Stimulated activated CD4-positive, alpha-beta T cell treated with anti-CD3 and anti-CD28 coated beads, Interleukin-1b, Interleukin-23, amount 100 ng/mL, for 24 hours (primary cell): ENCODE measurements at places on chromosomes 2 and 18.

DNA sequence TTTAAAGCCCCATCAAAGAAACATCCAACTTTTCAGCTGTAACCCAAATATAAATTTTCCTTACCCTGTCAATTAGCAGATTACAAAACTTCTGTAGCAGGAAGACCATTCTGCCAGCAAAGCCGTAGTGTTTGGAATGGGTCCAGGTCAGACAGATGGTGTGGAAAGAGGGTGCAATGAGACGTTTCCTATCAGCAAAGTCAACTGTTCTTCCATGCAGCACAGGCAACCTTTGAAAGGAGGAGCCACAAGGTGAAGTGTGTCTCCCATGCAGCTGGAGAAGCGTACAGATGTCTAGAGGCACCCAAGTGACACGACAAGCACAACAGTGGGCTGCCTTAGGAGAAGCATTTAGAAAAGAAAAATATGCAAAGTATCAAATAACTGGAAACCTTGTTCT lies 83.7 kb downstream of the SP3 start:
- no peak for DNase-seq

DNA sequence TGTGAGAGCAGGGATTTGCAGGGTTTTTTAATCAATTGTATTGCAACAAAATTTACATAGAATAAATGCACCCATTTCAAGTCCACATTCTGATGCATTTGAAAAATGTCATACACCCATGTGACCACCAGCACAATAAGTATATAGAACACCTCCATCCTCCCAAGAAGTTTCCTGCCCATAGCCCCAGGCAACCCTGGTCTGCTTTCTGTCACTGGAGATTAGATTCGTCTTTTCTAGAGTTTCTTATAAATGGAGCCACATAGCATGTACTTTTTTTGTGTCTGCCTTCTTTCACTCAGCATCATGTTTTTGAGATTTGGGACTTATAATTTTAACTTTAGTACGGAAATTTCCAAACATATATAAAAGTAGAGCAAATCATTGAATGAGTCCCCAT lies 127.2 kb upstream of the EPAS1 start:
- no peak for DNase-seq

DNA sequence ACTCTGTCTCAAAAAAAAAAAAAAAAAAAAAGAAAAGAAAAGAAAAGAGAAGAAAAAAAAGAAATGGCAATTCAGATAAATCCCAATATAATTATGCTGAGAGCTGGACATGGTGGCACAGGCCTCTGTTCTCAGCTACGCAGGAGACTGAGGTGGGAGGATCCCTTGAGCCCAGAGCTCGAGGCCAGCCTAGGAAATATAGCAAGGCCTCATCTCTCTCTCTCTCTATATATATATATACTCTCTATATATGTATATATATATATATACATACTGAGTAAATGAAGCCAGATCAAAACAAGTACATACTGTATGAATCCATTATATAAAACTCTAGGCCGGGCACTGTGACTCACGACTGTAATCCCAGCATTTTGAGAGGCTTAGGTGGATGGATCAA lies 30.6 kb upstream of the MYCN start:
- DNase-seq, result no peak

GRCh38 chr2:42046819-42047487 lies 868 bp upstream of the PKDCC start:
- no peak for DNase-seq

DNA sequence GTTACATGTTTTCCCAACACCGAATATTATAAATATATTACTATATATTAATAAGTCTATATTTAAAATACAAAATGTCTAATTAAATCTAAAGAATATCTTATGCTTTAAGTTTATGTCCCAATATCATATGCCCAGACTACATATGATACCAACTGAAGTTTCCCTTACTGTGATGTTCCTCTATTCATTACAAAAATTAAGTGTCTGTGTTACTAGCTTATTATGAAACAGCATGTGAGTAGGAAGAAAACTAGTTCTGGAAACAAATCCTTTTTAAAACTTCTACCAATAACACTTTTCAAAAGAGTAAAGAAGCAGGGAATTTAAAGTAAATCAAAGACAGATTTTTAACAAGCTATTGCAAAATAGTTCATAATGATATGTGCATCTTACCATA lies 17.8 kb downstream of the HNRNPLL start:
- no peak for DNase-seq

DNA sequence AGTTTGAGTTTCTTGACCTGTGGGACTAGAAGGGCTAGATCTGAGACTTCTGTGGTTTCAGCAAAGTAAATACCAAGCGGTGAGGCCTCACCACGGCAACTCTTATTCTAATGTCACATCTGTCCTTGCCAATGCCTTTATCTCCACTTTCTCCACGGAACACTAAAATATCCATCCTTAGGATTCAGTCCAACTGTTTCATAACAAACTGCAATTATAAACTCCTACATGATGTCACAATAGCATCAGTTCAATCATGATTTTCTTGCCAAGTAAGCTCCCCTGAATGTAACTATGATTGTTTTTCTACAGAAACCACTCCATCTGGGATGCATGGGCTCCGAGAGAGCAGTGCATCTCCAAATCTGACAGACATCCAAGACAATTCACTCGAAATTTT lies 79.6 kb downstream of the LRATD1 start:
- DNase-seq, result no peak

GRCh38 chr18:38221476-38222100 lies 656.0 kb upstream of the CELF4 start:
- DNase-seq, result no peak

GRCh38 chr2:234469251-234469845 lies 27.5 kb downstream of the ARL4C start:
- DNase-seq, result no peak

- no peak for DNase-seq
Measured at GRCh38 chr2:63399156-63399555, 189.1 kb downstream of the WDPCP start.

- DNase-seq, result no peak
Measured at GRCh38 chr2:177254433-177255226, 9.9 kb downstream of the NFE2L2 start.

- no peak for DNase-seq
Measured at GRCh38 chr2:58073008-58073407, 26.4 kb downstream of the VRK2 start.

DNA sequence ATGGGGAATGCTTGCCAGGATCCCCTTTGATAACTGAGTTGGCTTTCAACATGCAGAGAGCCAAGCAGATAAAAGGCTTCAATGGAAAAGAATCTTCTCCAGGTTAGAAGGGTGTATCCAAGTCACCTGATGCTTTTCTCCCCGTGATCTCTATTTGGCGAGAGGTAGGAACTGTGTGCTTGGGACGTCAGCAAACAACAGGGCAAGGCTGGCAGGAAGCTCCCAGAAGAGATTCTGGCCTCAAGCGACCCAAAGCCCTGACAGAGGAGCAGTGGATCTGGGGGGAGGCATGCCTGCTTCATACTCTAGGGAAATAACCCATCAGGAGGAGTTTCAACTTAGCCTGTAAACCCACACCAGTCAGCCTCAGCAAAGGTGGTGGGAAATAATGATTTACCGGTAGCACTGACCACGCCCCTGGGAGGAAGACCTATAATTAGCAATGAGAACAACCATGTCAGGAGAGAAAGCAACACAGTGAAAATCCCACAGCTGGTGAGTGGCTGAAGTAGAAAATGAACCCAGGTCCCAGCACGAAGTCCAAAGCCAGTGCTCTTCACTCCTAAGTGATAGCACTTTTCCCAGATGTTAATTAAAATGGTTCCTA lies 76.3 kb upstream of the SEC11C start:
- DNase-seq, result no peak

- no peak for DNase-seq
Measured at GRCh38 chr2:12806549-12807242, 90.0 kb downstream of the TRIB2 start.

- DNase-seq, result no peak
Measured at GRCh38 chr18:27713037-27713737, 463.7 kb downstream of the CDH2 start.

GRCh38 chr2:201021914-201022313 lies 49.6 kb downstream of the HYCC2 start:
- no peak for DNase-seq

GRCh38 chr18:31825772-31826171 lies 65.1 kb upstream of the SLC25A52 start:
- DNase-seq, result no peak

- no peak for DNase-seq
Measured at GRCh38 chr2:12032398-12032797, 286.0 kb downstream of the LPIN1 start.

- DNase-seq, result no peak
Measured at GRCh38 chr2:223865907-223866508, 28.6 kb upstream of the AP1S3 start.

DNA sequence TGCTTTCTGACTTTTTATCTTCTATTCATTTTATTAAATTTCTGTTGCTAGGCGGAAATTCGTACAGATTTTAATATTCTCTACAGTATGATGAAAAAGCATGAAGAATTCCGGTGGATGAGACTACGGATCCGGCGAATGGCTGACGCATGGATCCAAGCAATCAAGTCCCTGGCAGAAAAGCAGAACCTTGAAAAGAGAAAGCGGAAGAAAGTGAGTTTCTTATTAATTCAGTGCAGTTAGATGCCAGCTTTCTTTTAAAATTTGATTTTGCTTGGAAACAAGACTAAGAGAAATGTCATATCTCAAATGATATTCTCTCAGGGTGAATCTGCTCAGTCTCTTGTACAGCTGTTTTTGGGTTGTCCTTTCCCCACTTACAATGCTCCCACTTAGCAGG lies 84.3 kb downstream of the MGAT5 start:
- DNase-seq, result no peak

DNA sequence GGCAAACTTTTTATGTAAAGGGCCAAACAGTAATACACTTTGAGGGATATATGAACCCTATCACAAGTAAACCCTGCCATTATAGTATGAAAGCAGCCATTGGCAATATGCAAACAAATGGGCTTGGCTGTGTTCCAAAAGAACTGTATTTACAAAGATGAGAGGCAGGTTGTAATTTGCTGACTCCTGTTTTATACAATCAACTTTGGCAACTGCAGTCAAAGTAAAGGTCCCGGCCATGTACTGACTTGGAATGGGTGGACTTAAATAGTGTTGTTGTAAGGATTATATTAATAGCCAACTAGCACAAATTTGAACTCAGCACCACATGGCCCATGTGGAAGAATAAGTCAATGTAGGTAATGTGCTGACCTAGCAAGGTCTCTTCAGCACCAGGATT lies 223.4 kb downstream of the WDPCP start:
- DNase-seq, result no peak

DNA sequence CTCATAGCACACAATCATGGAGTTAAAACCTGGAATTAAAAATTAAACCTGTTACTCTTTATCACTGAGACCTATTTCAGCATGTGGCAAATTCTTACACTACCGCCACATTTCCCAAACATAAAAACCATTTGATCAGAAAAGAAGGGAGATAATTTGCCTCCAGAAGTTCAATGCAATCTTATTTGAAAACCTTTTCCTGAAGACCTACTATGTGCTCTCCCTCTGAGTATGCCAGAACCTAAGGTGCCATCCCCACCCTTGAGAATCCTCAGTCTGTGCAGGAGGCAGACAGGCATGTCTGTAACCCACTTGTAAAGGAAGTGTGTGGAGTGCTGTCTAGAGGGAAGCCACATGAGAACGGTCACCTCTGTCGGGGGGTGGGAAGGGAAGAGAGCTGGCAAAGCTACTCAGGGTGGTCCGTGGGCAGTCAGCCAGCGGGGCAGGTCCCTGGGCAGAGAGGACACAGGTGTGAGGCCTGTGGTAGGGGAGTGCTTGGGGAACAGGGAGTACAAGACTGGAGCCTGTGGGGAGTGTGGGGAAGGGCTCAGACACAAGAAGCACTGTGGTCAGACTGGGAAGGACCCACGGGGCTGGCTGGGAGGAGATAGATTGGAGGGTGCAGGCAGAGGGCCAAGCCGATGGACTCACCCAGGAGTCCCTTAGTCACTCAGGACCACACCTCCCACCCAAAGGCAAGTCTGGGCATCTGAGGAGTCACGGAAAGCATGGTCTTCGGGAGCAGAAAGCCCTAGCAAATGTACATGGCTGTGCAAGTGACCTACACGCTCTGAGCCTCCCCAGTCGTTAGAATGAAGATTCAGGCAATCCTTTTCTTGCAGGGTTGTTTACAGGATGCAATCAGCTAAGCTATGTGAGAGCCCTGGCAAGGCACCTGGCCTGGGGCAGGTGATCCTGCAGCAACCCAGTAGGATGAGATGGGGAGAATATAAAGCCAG lies 22.8 kb downstream of the CRACDL start:
- no peak for DNase-seq

GRCh38 chr2:154623819-154624218 lies 74.7 kb upstream of the KCNJ3 start:
- DNase-seq, result no peak

- no peak for DNase-seq
Measured at GRCh38 chr2:202088777-202089176, 15.7 kb downstream of the KIAA2012 start.

- DNase-seq, result no peak
Measured at GRCh38 chr2:126932966-126933710, 34.4 kb downstream of the TEX51 start.

GRCh38 chr2:1862608-1863280 lies 118.4 kb upstream of the PXDN start:
- no peak for DNase-seq

DNA sequence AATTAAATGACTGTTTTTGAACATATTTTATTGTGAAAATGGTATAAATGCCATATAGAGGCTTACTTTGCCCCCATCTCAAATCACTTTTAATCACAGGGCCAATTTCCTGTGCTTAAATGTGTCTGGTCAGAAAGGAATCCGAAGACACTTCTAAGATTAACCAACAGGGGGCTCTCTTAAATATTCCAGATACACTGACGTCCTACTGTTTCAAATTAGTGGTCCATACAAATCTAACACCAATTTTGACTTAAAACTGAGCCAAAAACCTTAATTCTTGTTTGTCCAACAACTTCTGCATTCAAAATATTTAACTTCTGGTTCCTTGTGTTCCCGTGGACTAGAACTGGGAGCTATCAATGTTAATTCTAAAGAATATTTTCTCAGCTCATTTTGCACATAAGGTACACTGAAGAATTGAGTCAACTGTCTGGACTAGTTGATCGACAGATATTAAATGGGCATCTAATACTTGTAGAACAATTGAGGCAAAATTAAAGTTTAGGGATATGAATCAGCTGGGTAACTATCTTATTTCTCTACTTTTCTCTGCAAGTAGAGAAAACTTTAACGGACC lies 557.5 kb downstream of the ARHGAP15 start:
- no peak for DNase-seq

GRCh38 chr2:6525475-6525964 lies 340.2 kb downstream of the CMPK2 start:
- DNase-seq, result no peak

DNA sequence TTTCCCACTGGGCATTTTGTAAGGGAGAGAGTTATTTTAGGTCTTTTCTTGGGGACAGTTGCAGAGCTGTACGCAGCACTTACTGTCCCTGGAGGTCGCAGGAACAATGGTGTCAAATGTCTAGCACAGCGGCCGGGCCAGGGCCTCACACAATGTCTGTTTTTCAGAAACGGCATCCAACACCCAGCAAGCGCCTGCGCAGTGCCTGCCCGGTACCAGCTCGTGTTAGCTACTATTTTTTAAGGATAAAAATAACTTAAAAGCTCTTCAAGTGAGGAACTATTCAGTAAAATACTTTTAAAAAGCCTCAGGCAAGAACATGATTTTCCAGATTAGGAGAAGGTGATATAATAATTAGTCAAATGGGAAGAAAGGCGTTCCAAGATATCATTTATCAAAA lies 90.0 kb downstream of the MBP start:
- no peak for DNase-seq
